Pons (tissue), 1 donor: ENCODE measurements at places on chromosomes 7 and 10.

DNA sequence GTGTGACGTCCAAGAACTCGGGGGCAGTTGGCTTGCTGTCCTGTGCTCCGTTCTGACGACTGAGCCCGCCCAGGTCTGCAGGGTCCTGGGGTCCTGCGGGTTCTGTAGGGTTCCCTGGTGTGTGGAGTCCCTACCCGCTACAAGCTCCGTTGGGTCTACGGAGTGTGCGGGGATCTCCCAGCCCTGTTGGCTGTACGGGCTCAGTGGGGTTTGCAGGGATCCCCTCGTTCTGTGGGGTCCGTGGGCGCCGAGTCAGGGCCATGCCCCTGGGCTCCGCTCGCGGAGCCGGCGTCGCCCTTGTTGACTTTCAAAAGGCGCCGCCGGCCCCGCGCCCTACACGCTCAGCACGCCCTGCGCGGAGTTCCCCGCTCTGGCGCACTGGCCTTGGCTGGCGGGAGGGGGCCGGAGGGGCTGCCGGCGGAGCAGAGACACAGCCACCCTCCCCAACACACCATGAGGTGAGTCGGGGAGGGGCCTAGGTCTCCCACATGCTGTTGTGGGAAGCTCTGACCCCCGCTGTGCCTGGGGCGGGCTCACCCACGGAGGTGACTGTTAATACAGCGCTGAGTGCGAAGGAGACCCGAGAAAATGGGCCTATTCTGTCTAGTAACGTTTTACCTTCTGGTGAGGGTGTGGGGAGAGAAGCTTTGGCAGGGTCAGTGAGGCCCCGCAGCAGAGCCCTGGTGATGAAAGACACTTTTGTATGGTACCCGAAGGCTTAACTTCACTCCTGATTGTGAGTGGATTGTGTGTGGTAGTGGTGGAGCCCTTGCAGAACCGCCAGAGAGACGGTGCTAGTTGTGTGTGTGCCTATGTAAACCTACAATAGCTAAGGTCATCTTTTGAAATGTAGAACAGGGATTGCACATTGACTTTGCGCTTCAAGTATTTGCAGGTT lies 8.1 kb downstream of the TASOR2 start:
- DNase-seq = peak; percentile 46

DNA sequence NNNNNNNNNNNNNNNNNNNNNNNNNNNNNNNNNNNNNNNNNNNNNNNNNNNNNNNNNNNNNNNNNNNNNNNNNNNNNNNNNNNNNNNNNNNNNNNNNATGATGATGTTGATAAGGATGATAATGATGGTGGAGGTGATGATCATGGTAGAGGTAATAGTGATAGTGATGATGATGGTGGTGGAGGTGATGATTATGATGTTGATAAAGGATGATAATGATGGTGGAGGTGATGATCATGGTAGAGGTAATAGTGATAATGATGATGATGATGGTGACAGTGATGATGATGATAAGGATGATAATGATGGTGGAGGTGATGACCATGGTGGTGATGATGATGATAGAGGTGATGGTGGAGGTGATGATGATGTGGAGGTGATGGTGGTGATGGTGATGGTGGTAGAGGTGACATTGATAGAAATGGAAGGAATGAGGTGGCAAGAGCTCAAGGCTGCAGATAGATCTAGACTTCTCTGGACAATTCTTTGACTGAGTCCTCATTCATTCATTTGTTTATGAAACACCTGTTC lies 47.8 kb downstream of the FAM20C start:
- no peak for DNase-seq

DNA sequence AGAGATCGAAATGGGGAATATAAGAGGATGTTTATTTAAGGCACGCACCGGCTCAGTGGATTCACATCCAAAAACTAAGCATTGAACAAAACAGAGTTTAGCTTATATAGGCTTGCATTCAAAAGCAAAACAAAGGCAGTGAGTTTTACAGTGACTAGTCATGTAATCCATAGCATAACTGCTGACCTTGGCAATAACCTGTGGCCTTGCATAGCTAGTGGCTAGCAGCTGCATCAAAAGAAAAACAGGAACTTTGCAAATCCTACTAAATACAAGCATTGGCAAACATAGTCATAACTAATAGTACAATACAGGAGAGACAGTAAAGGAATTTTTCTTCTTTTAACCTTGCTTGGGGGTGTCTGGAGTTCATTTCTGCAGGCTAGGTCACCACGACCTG lies 9.7 kb upstream of the ZNF485 start:
- DNase-seq = no peak

GRCh38 chr10:119917777-119918176 lies 25.2 kb downstream of the SEC23IP start:
- no peak for DNase-seq

DNA sequence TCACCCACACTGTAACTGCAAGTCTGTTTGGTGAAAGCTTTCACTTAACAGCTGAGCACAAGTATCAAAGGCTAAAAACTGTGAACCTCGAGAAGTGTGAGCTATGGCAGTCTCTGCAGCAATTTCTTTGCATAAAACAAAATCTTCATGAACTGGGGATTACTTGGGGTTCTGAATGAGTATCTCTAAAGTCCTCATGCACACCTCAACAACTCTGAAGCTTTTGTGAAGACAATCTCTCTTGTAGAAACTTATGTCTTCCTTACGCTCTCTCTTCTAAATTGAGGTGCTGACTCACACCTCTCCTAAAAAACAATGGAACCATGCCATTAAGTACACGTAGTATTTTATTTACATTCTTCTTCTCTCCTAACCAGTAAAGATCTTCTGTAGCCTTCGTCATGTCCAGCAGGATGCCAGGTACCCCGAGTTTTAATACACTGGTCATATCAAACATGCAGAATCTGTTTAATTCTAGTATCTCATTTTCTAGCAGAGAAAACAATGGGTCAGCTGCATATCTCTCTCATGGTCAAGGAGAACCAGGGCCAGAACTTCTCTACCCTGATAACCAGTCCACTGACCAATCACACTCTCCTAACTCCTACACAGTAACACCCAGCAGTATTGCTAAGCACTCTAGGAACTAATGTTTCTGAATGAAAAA lies 76.9 kb downstream of the UBE2H start:
- no peak for DNase-seq

GRCh38 chr10:90204131-90204955 lies 503.0 kb downstream of the KIF20B start:
- no peak for DNase-seq

DNA sequence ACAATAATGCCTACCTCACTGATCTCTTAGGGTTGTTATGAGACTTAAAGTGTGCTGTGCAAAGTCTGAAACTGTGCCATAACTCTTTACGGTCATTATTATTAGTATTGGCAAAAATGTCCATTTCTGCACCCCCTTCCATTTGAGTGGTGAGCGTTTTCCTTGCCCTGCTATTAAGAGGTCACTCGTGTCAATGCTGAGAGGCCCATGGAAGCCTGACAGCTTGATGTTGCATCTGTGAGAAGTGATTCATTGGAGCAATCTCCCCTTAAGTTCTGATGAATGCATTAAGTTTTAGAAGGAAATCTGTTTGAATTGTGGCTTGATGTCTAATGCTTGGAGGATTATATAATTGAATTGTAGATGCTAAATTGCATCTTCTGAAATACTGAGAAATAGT lies 253.3 kb downstream of the FRMD4A start:
- no peak for DNase-seq

GRCh38 chr10:110794808-110795207 lies 76.9 kb upstream of the PDCD4 start:
- peak; percentile 94 for DNase-seq

DNA sequence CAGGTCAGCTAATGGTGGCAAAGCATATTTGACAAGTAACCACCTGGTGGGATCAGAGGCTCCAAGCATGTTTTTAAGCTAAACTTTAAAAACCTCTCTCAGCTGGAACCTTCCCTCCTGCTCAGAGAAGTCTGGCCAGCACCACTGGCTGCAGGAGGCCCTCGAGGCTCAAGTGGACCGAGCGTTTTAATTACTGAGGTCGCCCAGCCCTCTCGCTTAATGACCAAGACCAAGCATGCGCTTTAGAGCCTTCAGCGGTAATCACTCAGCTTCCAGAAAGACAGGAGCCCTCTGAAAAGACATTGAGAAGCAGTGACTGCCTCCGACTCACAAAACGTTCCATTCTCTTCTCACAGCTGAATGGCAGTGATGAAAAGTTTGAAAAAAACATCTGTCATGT lies 383.4 kb upstream of the ADARB2 start:
- DNase-seq = no peak

- no peak for DNase-seq
These were observed 48.7 kb upstream of the LOXL4 start for GRCh38 chr10:98316661-98317060.

GRCh38 chr7:121113288-121113687 lies 124.8 kb downstream of the CPED1 start:
- no peak for DNase-seq

GRCh38 chr7:90579181-90579688 lies 16.9 kb upstream of the CDK14 start:
- DNase-seq = no peak

- DNase-seq = no peak
These were observed 1.2 kb downstream of the SUV39H2 start for GRCh38 chr10:14879928-14880193.

GRCh38 chr7:141161550-141162535 lies 88.0 kb downstream of the TMEM178B start:
- peak; percentile 6 for DNase-seq

DNA sequence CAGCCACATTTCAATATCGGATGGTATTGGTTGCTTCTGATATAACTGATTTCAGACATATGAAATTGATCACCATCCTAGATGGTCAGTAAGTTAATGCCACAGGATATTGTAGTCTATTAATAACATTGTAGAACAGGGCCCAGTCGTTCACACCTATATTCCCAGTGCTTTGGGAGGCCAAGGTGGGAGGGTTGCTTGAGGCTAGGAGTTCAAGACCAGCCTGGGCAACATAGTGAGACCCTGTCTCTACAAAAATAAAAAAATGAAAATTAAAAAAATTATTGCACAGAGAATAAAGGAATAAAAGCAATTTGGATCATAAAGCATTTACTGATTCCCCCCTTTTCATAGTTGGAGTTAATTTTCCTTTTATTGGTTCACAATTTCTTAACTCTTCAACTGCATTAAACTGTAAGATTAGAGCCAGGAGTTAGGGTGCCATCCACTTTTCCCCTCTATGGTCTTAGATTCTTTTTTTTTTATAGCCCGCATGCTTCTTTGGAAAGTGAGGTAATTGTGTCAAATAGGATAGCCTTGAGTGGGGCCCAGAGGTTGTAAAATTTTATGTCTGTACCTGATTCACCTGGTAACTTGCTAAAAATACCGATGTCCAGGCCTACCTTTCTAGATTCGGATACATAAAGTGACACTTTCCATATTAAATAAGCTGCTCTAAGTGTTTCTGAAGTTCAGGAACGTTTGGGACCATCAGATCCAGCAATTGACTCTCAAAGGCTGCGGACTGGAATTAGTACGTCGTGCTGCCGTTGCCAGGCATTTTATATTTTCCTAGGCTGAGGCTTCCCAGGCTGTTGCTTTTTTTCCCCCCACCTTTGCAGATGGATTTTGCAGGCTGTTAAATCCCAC lies 24.7 kb downstream of the ADK start:
- DNase-seq = no peak

DNA sequence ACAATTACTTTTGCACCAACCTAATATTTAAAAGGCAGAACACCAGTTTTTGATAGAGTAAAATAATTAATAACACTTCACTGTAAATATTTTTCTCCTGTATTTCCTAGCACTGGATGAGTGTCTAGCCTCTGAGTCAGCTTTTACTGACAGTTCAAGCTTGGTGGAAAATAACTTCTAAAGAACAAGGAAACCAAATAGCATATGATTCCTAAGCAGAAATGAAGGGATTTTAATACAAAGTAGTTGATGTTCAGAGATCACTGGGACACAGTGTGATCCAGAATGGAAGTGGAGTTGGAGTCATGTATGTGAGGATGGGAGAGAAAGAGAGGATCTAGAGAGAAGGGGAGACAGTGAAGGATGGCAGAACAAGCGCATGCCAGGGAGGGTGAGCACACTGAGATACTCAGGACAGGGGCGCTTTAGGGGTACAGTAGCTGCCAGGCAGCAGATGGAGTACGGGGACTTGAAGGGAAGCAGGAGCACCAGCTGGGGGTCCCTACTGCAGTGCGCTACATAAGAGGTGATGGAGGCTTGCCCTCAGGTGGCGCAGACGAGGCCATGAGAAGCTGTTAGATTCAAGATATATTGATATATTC lies 117.9 kb upstream of the KLF6 start:
- DNase-seq = no peak

DNA sequence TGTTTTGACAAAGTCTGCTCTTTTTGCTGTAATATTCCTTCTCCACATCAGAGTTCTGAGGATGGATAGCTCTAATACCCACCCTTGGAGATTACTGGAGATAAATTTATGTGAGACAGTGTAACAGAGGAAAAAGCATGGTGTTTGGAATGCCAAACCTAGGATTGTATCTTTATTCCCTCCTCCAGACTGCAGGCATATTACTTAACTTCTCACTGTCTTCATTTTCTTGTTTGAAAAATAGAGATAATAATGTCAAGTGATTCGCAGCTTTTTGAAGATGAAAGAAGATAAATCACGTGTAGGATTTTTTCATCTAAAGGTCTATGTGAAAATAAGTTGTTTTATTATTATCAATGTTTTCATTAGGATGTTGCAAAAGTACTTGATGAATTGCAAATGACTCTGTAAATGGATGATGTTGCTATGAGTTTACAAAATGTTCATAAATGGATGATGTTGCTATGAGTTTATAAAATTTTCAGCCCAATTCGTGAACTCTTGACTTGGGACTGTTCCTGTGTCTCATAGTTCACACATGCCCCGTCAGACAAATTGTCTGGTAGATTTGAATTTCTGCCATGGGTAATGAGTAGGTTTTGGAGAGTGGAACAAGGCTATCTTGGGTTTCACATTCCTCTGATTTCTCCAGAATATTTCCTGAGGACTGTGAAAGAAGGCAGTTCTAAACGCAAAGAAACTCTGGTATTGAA lies 113.1 kb upstream of the IGFBP3 start:
- DNase-seq = no peak

- no peak for DNase-seq
These were observed 46.4 kb upstream of the HABP2 start for GRCh38 chr10:113506476-113506875.

GRCh38 chr7:110839866-110840265 lies 251.1 kb upstream of the LRRN3 start:
- DNase-seq = peak; percentile 40
